Activated CD4-positive, alpha-beta memory T cell treated with anti-CD3 and anti-CD28 coated beads, Interleukin-2, amount 10 ng/mL, durations not matched to agents 7 days and 5 days (primary cell): ENCODE measurements at places on chromosomes 13 and 19. TPM values are rescaled to one million over a fixed set of nuclear protein-coding genes. Genes with fewer than 3 reads are reported as not detected.

FFAR1 gene
- not detected for total RNA-seq

DNA sequence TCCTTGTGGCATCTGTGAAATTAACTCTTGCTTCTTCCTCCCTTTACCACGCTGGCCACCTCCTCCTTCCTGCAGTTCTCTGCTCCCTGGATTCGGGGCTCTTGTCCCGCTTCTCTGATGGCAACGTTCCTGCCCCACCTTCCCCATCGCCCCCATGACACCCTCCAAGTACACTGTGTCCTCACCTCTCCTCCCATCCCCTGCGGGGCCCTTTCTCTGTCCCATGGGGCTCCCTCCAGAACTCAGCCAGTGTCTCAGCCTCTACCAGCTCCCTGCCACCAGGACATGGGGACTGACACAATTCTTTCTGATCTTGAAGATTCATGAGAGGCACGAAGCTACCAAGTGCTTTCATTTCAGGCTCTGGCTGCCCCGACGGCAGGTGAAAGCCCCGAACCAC is 9.1 kb downstream of the CARS2 start:
- peak; percentile 14 for DNase-seq

- DNase-seq, result no peak
Observed at GRCh38 chr19:13957051-13957450, 4.7 kb downstream of the DCAF15 start.

KL gene
- total RNA-seq, result 0.08 TPM

- no peak for DNase-seq
Observed at GRCh38 chr13:105144020-105144419, 1391.4 kb downstream of the EFNB2 start.

DNA sequence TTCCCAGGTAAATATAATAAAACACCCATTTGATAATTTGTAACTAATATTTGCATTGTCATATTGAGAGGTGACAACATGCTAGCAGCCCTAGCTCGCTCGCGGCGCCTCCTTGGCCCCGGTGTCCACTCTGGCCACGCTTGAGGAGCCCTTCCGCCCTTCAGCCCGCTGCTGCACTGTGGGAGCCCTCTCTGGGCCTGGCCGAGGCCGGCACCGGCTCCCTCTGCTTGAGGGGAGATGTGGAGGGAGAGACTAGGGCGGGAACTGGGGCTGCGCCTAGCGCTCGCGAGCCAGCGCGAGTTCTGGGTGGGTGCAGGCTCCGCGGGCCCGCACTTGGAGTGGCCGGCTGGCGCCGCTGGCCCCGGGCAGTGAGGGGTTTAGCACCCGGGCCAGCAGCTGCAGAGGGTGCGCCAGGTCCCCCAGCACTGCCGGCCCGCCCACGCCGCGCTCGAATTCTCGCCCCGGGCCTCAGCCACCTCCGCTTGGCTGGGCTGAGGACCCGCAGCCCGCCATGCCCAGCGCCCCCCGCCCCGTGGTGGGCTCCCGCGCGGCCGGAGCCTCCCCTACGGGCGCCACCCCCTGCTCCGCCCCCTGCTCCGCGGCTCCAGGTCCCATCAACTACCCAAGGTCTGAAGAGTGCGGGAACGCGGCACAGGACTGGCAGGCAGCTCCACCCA is 594.4 kb downstream of the SLITRK6 start:
- DNase-seq, result no peak

- no peak for DNase-seq
Observed at GRCh38 chr13:72379581-72379980, 347.8 kb downstream of the MZT1 start.
